ENCODE measurements at places on chromosomes 4 and X. TPM values are rescaled to one million over a fixed set of nuclear protein-coding genes. Genes with fewer than 3 reads are reported as not detected.

GRCh38 chr4:68732653-68733466, 62.4 kb upstream of the UGT2B15 start:
- no peaks in the 10 kb centered on the region for H3K4me1 ChIP-seq
- no peaks in the 10 kb centered on the region for H3K36me3 ChIP-seq
- DNase-seq, result no peak

DNA sequence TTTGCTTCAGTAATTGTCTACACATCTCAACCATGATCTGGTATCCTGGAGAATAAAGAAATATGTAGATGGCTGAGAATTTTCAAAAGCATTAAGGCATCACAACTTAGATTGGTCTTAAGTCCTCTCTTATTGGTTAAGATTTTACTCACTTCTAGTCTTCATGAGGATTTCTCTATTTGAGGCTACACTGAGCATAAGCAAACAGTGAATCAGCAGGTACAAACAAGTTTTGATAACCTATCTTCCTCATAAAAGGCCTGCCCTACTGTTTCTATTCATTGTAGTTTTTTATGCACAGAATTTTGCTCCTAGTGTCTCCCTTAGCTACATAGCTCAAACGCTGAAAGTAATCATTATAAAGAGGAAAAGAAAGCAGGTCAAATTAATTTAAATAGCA, 460.7 kb upstream of the RPS6KA3 start:
- no peak for DNase-seq
- no peak overlapping the region for H3K27ac ChIP-seq
- no peaks in the 10 kb centered on the region for H3K27me3 ChIP-seq
- no peaks in the 10 kb centered on the region for H3K4me1 ChIP-seq
- no peak overlapping the region for H3K4me3 ChIP-seq
- H3K36me3 ChIP-seq, result no peaks in the 10 kb centered on the region

GRCh38 chr4:47538111-47538824, 53.2 kb downstream of the ATP10D start:
- no peaks in the 10 kb centered on the region for H3K27me3 ChIP-seq
- H3K4me1 ChIP-seq, result no peaks in the 10 kb centered on the region
- H3K27ac ChIP-seq, result no peak overlapping the region
- H3K36me3 ChIP-seq, result no peaks in the 10 kb centered on the region
- no peak for DNase-seq
- H3K4me3 ChIP-seq, result no peak overlapping the region

DNA sequence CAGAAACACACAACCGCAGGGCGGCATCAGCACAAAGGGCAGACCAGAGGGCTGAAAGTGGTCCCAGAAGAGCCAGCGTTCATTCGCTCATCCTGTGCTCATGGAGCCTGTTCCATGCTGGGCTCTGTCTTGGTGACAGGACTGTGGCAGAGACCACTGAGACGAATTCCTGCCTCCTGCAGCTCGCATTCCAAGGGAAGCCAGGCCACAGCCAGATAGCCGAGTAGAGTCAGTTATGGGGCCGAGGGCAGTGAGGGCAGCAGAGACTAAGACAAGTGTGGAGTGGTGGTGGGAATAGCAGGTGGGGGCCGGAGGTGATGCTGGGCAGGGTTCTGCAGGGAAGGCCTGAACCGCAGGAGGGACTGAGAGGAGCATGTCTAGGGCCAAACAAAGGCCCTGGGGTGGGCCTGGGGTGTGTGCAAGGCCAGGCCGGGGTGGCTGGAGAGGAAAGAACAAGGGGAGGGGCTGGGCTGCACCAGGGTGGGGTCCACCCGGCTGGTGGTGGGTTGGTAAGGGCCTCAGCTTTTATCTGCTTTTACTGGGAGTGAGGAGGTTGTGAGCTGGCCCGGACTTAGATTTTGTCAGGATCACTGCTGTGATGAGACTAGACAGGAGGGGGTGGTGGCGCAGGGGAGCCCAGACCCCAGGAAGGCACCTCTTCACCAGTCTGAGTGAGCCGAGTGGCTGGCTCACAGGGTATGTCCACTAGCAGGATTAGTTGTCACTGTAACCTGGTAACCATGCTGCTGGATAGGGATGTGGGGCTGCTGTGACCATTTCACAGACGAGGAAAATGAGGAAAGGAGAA, 6.3 kb downstream of the PSAPL1 start:
- no peaks in the 10 kb centered on the region for H3K4me1 ChIP-seq
- no peaks in the 10 kb centered on the region for H3K36me3 ChIP-seq
- no peak overlapping the region for H3K27ac ChIP-seq

DNA sequence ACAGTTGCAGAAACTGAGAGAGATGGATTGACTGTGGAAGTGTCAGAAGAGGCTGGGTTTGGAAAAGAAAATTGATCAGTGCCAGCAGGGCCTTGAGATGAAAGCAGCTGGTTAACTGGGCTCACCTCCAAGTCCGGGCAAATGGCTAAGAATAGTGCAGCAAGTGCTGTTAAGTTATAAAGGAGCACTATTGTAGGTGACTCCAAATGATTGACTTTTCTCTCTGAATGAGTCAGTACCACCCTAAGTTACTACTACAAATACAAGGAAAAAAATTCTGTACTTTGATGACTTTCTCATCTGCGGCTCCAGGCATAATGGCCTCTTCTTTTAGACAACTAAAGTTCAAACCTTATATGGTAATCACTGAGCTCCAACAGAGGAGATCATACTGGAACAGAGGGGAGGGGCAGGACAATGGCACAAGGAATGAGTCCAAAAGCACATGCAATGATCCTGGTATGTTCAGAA, 733.4 kb upstream of the INTU start:
- no peak for DNase-seq
- H3K27ac ChIP-seq, result no peak overlapping the region
- no peaks in the 10 kb centered on the region for H3K36me3 ChIP-seq
- H3K4me1 ChIP-seq, result no peaks in the 10 kb centered on the region
- no peak overlapping the region for H3K4me3 ChIP-seq

- no peak for DNase-seq
- H3K27ac ChIP-seq, result no peak overlapping the region
- H3K36me3 ChIP-seq, result no peaks in the 10 kb centered on the region
These were observed 52.5 kb downstream of the MAGEB10 start for GRCh38 chrX:27860337-27860736.

GRCh38 chr4:68176904-68177303, 47.2 kb upstream of the TMPRSS11F start:
- no peak overlapping the region for H3K4me3 ChIP-seq
- no peak overlapping the region for H3K27ac ChIP-seq
- no peaks in the 10 kb centered on the region for H3K27me3 ChIP-seq
- no peaks in the 10 kb centered on the region for H3K36me3 ChIP-seq
- H3K4me1 ChIP-seq, result no peaks in the 10 kb centered on the region
- DNase-seq, result no peak

- DNase-seq, result peak; percentile 83
These were observed 547.5 kb downstream of the SMARCA1 start for GRCh38 chrX:128975745-128976144.

GRCh38 chr4:7293703-7294102, 101.4 kb downstream of the SORCS2 start:
- no peak overlapping the region for H3K27ac ChIP-seq
- H3K36me3 ChIP-seq, result no peaks in the 10 kb centered on the region
- no peaks in the 10 kb centered on the region for H3K27me3 ChIP-seq
- no peak for DNase-seq
- no peaks in the 10 kb centered on the region for H3K4me1 ChIP-seq

HTN1 gene
- not detected for total RNA-seq

THAP9 gene
- total RNA-seq, result 13.2 TPM

Measured in H1 (cell line).